Activated naive CD8-positive, alpha-beta T cell treated with anti-CD3 and anti-CD28 coated beads, Interleukin-2, amount 50 U/mL, for 24 hours (primary cell): ENCODE measurements at places on chromosomes 6 and 20.

- DNase-seq = no peak
These were observed 251.9 kb upstream of the RNF24 start for GRCh38 chr20:4267242-4267641.

DNA sequence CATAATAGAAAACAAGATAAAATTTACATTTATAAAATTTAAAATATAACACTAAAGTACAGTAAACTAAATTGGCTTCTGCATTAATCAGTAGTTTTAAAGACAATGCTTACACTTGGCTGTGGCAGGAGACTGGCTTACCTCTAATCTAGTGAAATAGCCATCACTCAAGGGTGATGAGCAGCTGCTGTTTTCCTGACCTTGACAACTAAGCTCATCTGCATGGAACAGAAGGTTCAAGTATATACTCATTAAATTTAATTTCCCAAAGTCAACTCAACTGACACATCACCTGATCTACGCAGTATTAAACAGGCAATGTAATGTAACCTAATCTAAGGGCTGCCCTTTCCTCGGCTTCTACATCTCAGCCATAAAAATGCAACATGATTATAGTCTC is 14.5 kb downstream of the TMX4 start:
- DNase-seq = no peak

DNA sequence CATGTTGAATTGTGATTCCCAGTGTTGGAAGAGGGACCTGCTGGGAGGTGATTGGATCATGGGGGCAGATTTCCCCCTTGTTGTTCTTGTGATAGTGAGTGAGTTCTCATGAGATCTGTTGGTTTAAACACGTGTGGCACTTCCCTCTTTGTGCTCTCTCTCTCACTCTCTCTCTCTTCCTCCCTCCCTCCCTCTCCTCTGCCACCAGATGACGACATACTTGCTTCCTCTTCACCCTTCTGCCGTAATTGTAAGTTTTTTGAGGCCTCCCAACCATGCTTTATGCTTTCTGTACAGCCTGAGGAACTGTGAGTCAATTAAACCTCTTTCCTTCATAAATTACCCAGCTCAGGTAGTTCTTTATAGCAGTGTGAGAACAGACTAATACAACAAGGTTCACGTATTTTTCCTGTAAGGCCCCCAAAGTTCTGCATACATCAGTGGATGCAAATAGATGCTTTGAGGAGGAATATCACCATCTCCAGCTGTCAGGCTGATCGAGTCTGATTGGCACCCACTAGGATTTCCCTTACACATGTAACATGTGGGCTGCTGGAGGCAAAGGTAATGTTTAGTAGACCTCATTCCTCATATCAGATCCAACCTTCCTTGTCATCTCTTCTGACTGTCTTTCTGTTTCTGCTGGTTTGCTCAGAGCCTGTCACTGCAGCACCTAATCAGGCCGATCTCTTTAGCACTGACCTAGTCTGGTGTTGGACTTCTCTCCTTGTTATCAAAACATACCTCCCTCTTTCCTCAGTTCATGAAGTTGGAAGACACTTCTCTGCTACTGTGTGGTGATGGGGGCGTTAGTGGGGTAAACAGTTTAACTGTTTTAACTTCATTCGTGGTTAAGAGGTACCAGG is 54.3 kb upstream of the BACH2 start:
- DNase-seq = peak; percentile 32

GRCh38 chr6:118649918-118650581 is 1.3 kb downstream of the CEP85L start:
- DNase-seq = no peak

GRCh38 chr6:160297310-160297709 is 38.7 kb upstream of the SLC22A2 start:
- DNase-seq = no peak

GRCh38 chr20:59810449-59811187 is 122.8 kb downstream of the SYCP2 start:
- no peak for DNase-seq

DNA sequence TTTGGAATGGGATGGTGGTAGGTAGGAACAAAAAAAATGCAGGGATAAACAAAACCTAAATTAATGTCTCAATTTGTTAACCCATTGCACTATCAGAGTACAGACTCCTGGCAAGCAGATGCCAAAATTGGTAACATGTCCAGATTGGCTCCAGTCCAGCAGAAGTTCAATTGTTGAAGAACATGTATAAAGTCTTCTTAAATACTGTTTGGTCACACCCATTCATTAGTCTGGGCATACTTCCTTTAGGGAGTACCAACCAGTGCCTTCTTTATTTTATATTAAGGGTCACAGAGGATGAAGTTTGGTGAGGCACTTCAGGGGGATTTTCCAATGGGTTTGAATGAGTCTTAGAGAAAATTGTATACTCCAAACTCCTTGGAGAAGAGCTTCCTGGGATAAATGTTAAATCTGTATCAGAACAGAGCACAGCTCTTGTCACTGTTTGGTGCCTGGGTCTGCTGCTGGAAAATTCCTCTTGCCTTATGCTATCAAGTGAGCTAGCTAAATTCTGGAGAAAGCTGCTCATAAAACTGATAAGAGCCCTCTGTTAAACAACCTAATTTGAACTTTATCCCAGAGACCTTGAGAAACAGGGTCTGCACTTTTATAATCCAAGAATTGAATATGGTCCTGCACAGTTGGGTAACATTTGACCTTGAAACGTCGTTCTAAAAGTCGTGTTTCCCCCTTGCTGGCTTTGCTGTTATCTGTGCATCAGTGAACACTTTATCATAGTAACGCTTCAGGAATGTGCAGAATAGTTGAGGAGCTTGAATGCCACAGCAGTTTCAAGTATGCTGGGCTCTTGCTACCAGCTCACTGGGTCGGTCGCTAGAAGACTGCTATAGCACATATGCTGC is 334.1 kb upstream of the CITED2 start:
- no peak for DNase-seq

- no peak for DNase-seq
These were observed 58.6 kb upstream of the RNF144B start for GRCh38 chr6:18328540-18328939.

DNA sequence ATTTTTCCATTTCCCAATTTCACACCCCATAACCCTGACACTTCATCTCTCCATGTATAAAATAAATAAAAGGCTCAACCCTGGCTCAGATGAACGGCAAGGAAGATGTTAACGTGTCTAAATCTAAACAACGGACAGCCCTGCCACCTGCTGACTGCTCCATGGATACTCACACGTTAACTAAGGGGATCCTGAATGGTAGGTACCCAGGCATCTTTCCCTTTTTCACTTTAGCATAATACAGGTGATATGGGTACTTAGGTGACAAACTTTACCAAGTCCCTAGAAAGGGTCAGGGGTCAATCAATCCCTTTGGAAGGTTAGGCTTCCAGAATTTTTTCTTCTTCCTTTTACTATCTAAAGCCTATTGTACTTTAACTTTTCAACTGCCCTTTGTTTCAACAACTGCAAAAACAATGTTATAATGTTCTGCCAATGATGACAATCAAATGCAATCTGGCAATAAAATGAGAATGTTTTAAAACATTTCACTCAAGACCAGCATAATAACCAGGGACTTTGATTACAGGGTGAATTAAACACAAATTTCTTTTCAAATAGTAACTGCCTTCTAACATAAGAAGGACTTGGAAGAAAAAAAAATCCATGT is 52.4 kb upstream of the IPCEF1 start:
- no peak for DNase-seq

DNA sequence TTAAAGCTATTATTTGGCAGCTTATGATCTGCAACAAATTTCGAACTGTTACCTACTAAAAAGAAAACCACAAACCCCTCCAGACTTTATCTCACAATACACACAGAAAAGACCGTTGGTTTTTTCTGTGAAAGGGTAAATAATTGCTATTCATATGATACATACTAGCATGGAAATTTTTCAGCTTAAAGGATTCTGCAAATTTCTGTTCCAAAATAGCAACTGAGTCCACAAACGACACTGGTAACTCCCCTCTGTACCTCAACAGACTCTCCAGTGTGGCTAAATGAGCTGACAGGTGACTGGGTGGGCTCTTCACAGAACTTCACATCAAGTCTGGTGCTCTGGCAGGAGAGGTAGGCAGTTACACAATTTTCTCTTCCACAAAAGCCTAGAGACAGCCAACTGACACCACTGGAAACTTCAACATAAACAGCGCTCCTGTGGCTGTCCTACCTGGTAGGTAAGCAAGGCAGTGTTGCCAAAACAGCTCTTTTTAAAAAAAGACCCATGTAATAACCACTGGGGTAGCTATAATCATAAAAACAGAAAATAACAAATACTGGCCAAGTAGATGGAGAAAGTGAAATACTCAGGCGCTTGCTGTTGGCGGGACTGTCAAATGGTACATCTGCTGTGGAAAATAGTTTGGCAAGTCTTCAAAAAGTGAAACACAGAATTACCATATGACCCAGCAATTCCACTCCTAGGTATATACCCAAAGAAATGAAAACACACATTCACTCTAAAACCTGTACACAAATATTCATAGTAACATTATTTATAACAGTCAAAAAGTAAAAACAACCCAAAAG is 37.8 kb downstream of the ELOVL5 start:
- DNase-seq = no peak

DNA sequence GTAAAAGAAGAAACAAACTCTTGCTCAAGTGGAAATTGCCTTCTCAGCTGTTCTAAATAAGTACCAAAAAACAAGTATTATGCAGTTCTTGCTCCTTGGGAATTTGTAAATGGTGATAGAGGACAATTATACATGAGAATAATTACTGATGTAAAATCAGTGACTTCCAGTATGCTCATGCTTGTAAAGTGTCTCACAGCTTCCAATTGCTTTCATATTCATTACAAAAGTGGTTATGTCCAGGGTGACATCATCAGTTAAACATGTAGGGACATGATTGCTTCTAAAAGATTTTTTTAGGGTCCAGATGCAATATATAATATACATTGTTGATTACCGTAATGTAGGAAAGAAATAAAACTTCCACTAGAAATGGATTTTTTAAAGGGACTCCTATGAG is 122.8 kb upstream of the B3GAT2 start:
- DNase-seq = no peak

DNA sequence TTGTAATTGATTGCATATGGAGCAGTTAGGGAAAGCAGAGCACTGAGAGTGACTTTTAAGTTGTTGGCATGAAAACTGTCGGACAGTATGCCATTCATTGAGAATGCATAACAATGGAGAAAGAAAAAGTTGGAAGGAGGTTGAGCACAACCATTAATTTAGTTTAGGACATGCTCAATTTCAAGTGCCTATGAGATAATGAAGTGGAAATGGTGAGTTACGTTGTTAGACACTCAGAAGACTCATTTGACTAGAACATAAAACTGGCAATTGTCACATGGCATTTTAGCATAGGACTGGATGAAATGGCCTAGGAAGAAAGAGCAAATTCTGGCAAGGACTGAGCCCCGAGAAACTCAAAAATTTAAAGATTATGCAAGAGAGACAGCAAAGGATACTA is 22.0 kb downstream of the ZNF318 start:
- no peak for DNase-seq

DNA sequence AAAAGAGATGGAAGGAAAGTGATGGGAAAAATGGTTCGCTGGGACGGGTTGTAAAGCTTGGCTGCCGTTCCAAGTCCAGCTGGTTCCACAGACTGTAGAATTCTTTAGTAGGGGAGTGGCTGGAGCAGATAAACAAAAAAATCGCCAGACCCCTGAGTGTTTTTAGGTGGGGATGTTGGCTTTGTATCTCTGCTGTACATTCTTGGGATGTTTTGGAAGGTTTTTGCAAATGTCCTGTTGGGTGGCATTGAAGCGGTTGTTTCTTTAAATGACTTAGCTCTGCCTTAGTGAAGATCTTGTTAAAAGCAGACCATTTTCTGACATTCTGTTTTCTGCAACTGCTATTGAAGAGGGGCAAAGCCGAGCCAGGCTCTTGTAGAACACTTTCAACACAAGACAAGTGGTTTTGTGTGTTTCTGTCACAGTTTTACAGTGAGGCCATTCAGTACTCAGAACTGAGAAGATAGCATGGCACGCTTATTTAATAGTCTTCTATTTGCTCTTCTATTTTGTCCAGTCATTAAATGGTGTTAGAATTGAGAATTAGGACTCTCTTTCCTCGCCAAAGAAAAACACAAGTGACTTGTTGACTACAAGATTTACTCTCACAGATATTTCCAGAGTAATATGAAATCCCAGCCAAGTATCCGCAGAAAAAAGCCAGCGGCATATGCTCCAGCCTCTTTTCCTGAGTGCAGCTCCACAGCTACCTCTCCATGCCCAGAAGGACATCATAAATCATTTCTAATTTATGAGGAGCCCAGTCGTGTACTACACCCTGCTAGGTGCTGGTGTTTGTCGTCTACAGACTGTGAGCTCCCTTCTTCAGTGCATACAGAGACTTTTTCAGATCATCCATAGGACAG is 65.8 kb downstream of the PHACTR2 start:
- no peak for DNase-seq

DNA sequence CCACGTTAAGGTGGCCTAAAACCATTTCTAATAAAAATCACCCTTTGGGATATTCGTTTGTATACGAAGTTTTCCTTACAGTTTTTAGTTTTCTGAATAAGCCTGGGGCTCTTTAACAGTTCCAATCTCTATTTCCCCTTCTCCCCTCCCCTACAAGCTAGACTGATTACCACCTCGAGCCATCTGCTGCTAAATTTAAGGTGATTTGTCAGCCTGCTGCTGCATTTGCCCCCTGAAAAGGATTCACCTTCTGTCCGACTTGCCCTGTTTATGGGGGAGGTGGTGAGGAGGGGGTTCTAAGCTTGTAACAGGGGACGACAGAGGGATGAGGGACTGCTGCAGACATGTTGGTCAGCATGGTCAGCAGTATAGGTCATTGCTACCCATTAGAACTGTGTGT is 146.3 kb downstream of the JARID2 start:
- DNase-seq = no peak

DNA sequence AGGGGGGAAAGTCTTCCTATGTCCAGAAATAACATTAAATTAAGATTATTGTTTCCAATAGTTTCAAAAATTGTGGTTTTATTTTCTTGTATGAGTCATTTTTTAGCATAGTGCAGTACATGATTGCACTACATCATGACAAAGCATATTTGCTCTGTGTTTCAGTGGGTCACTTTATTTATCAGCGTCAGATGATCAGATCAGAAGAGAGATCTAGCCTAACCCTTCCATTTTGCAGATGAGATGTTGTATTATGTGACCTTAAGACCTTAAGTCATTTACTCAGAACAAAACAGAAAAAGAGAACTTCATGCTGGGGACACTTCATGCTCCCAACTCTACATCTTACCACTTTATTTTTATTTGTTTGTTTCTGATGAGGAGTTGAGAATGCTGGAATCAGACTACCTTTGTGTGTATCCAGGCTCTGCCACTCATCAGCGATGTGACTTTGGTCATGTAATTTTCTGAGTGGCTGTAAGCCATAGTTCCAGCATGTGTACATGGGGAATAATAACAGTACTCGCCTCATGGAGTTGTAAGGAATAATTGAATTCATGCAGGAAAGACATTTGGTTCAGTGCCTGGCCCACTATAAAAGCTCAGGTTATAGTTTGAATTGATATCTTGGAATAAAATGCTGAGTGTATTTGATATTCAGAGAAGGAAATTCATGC is 13.5 kb downstream of the EYA4 start:
- no peak for DNase-seq
